SK-N-MC (cell line): ENCODE measurements at places on chromosomes 6 and 20.

- no peak for DNase-seq
These were observed 47.9 kb downstream of the GNAS start for GRCh38 chr20:58900397-58900796.

DNA sequence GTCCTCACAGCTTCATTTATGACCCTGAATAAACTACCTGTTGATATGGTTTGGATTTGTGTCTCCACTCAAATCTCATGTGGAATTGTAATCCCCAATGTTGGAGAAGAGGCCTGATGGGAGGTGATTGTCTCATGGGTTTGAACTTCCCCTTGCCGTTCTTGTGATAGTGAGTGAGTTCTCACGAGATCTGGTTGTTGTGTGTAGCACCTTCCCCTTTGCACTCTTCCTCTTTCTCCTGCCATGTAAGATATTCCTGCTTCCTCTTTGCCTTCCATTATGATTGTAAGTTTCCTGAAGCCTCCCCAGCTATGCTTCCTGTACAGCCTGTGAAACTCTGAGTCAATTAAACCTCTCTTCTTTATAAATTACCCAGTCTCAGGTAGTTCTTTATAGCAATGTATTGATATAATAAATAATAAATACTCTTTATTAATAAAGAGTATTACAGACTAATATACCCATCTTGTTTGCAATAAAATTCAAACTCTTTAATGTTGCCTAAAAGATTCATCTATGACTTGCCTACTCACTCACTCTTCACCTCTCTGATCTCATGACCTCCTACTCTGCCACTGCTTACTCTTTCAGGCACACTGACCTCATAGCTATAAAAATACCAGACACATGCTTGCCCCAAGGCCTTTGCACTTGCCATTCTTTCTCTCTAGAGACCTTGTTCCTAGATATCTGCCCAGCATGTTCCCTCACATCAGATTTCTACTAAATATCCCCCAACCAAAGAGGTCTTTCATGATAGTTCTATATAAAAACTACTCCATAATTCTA, 256.4 kb upstream of the MARCKS start:
- DNase-seq = no peak

DNA sequence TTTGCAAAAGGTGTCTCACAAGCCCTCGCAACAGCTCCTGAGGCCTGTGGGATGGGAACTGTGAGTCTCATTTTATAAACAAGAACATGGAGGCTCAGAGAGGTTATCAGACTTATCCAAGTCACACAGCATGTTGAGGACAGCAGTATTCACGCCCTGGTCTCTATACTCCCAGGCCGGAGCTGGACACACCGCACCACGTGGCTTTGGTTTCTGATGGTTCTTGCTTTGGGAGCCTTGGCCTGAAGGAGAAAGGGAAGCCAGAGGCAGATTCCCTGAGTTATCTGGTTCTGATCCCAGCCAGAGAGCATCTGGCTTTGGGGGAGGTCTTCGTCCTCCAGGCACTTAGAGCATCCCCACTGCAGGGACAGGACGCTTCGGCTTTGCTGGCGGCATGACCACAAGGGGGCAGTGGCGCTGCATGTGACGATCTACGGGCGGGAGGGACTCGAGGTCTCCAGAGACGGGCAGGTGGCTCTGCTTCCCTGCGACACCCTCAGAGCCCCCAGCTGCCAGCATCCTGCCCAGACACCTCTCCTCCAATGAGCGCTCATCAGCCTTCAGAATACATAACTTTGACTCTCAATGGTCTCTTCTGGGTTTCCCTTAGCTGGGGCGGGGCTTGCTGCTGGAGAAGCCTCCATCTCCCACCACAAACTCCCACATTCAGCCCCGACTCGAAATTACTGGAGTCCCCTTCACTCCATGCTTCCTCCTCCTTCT, 51.4 kb upstream of the SAYSD1 start:
- no peak for DNase-seq

GRCh38 chr6:114430534-114431124, 87.8 kb upstream of the HS3ST5 start:
- no peak for DNase-seq

DNA sequence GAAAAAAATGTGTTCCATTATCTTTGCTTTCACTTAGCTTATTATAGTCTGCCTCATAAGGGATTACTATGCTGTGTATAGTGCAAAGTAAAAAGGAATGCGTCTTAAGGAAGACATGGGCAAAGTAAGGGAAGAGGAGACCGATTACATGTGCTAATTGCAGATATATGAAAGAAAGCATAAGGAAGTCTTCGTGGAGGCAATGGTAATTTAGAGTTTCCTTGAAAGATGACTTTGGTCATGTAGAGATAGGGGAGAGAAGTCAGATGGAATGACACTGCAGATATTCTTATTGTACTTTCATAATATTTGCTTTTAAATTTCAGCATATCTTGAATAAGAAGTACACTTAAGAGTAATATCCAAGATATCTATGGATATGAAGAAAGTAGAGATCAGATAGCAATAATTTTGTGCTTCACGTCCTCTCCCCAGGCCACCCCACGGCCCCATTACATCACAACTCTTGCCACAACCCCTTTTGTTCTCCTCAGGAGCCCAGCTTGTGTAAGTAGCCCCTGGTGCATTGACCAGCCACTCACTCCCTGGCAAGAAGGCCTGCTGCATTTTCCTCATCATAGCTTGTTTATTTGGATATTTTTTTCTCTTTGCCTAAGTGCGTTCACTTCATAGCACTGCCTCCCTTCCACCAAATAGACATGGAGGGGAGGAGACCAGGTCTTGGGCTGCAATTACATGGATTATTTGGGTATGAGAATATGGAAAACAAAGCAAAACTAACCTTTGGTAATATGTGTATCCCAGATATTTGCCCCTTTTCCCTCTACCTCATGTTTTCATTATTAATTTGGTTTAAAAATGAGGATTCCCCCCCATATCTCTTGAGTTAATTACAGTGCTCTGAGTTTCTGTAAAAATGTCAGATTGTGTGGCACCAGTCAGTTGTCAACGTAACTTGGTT, 30.7 kb upstream of the COL10A1 start:
- DNase-seq = no peak

- no peak for DNase-seq
These were observed 525.8 kb upstream of the POU3F2 start for GRCh38 chr6:98308564-98308963.
